ENCODE measurements at places on chromosomes 7 and 10.

DNA sequence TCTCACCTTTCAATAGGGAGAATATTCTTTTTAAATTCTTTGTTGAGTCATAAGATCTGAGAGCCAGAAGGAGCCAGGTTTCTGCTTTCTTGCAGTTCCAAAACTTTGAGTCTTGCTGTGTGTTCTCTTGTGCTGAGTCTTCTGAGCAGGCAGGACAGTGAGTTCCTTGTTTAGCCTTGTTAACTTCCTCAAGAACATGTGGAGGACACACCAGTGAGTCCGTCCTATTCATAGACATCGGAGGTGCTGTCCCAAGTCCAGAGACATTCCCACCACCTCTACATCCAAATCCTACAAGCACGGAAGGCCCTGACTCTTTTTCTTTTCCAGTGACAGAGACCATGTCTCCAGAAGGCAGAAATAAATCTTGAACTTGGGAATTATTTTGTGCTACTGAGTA is 135.2 kb upstream of the AGK start:
- no peak for DNase-seq

DNA sequence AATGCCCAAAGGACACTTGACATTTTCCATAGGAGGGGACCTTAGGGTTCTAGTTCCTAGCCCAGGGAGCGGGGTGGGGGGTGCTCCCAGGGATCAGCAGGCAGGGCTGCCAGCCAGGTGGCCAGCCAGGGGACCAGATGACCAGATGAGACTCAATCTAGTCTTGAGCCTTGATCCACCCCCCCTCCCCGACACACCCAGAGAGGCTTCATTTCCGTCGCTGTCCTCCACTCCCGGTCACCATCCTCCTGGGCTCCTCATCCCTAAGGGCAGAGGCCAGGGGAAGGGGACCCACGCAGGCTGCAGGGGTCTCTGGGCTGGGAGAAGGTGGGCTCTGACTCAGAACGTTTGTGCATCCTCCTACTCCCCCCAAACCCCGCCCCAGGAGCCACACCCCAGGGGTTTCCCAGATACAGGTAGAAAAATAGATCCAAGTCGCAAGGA is 1.0 kb downstream of the STX1A start:
- no peak for DNase-seq

- no peak for DNase-seq
Observed at GRCh38 chr7:38006559-38006958, 86.1 kb downstream of the EPDR1 start.

DNA sequence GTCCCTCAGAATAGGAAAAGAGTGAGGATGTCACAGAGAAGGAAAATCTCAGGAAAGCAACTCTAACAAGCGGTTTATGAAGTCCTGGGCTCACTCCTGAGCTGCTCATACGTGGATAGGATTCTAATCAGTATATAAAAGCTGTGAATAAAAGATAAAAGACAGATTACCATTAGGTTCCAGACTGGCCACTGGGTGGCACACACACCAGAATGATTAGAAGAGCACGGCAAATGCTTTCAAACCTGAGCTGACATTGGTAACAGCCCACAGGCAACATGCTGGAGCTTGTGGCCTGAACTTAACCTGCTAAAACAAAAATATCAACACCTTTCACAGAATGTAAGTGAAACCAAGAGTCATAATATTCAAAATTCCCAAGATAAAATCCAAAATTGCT is 370.8 kb downstream of the GRID1 start:
- DNase-seq, result no peak

GRCh38 chr7:132939495-132939894 is 142.4 kb downstream of the CHCHD3 start:
- DNase-seq, result no peak

GRCh38 chr7:130907439-130907838 is 173.4 kb upstream of the KLF14 start:
- no peak for DNase-seq

- DNase-seq, result no peak
Observed at GRCh38 chr10:3220853-3221252, 48.3 kb upstream of the PITRM1 start.

GRCh38 chr7:98826811-98827231 is 43.0 kb downstream of the TMEM130 start:
- DNase-seq, result no peak

- no peak for DNase-seq
Observed at GRCh38 chr10:35372329-35372728, 36.0 kb downstream of the CCNY start.

- DNase-seq, result no peak
Observed at GRCh38 chr10:70761031-70761601, 24.1 kb downstream of the TBATA start.

DNA sequence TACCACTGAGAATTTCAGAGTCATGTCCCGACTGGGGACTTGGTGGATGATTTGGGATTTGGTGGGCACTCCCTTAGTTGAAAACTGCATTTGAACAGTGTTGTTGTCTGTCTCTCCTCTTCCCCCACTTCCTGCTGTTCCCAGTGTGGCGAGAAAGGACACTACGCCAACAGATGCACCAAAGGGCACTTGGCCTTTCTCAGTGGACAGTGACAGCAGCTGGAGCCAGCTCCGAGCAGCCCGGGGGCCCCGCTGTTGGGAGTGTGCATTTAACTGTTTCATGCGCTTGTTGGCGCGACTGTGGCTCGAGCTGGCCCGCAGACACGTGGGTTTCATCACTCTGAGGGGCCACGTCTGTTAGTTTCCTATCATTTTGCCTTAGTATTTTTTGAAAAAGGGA is 9.7 kb downstream of the ATP5MF start:
- DNase-seq, result no peak

GRCh38 chr10:117419159-117419558 is 43.9 kb upstream of the PDZD8 start:
- DNase-seq, result no peak

- no peak for DNase-seq
Observed at GRCh38 chr10:61960396-61961120, 59.1 kb downstream of the ARID5B start.

DNA sequence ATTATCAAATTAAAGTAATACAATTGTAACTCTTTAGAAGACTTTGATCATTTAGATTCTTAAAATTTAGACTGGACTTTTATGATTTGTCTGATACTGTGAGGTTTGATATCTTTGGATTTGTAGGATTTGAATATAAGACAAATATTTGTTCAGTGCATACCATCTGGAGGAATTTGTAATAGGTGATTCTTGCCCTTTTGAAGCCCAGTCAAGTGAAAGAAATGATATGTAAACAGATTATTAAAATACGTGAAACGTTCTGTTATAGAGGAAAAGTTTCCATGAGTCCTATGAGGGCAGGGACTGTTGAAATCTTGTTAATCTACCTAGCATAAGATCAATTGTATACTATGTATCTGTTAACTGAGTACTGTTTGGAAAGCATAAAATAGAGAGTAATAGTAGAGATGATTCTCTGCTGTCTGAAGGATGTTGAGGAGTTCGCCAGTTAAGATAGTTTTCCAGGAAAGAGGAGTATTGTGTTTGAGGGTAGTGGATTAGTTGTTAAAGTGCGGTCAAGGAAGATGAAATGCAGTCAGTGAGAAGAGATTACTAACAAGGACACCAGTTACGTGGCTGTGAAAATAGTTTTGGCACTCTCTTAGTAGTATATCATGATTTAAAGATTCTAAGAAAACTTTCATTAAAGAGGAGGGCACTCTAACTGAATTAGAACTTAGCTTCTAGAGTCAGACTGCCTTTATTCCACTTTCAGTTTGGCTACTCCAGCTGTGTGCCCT is 14.4 kb downstream of the PDCD4 start:
- DNase-seq, result no peak

GRCh38 chr10:70119623-70120022 is 13.0 kb downstream of the AIFM2 start:
- no peak for DNase-seq

- no peak for DNase-seq
Observed at GRCh38 chr10:66822801-66823200, 103.0 kb upstream of the LRRTM3 start.

GRCh38 chr10:103854686-103855391 is 537 bp downstream of the SH3PXD2A start:
- DNase-seq, result no peak

DNA sequence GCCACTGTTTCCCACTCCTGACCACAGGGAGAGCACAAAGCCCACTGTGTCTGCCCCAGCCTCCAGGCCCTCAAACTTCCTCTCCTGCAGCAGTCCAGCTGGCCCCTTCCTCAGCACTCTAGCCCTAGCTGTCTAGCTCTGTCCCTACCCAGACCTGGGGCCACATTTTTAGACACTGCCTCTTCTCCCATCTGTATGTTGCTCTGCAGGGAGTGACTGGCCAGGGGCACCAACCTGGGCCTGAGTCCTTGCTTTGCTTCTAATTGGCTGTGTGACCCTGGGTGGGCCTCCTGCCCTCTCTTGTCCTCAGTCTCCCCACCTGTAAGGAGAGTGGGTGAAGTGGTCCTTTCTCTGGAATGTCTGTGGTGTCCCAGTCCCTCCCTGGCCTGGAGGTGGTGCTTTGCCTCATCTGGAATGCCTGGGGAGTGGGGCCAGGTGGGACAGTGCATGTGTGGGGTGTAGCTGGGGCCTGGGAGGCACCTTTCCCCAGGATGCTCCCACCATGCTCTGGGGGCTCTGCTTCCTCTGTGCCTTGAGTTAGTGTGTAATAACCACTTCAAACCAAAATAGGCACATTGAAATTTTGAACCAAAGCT is 25.1 kb downstream of the AQP1 start:
- no peak for DNase-seq

- DNase-seq, result no peak
Observed at GRCh38 chr7:141624763-141625162, 73.6 kb downstream of the AGK start.

GRCh38 chr7:103715376-103716120 is 269.5 kb upstream of the SLC26A5 start:
- no peak for DNase-seq

GRCh38 chr7:4500812-4501211 is 181.3 kb upstream of the FOXK1 start:
- no peak for DNase-seq

GRCh38 chr7:35714862-35715261 is 19.9 kb upstream of the HERPUD2 start:
- no peak for DNase-seq

GRCh38 chr10:115432188-115432819 is 339.1 kb downstream of the ATRNL1 start:
- DNase-seq, result no peak

- DNase-seq, result no peak
Observed at GRCh38 chr7:6032641-6033040, 1.5 kb downstream of the ANKRD61 start.

- no peak for DNase-seq
Observed at GRCh38 chr7:42017349-42017986, 219.5 kb downstream of the GLI3 start.

- DNase-seq, result no peak
Observed at GRCh38 chr7:75987026-75987804, 7.2 kb downstream of the TMEM120A start.

All from stimulated activated CD4-positive, alpha-beta T cell treated with anti-CD3 and anti-CD28 coated beads, TNF-alpha, amount 100 ng/mL, for 4 hours (primary cell).